ENCODE measurements at places on chromosomes 1 and 21.
A peak's percentile ranks its signal among the peaks of the same experiment; 100 is the strongest.

GRCh38 chr1:155636397-155637153 is 26.6 kb downstream of the MSTO1 start:
- no peak for DNase-seq

- DNase-seq, result no peak
Observed at GRCh38 chr1:234473118-234473517, 5.9 kb downstream of the TARBP1 start.

GRCh38 chr1:241105147-241105546 is 251.9 kb downstream of the RGS7 start:
- no peak for DNase-seq

DNA sequence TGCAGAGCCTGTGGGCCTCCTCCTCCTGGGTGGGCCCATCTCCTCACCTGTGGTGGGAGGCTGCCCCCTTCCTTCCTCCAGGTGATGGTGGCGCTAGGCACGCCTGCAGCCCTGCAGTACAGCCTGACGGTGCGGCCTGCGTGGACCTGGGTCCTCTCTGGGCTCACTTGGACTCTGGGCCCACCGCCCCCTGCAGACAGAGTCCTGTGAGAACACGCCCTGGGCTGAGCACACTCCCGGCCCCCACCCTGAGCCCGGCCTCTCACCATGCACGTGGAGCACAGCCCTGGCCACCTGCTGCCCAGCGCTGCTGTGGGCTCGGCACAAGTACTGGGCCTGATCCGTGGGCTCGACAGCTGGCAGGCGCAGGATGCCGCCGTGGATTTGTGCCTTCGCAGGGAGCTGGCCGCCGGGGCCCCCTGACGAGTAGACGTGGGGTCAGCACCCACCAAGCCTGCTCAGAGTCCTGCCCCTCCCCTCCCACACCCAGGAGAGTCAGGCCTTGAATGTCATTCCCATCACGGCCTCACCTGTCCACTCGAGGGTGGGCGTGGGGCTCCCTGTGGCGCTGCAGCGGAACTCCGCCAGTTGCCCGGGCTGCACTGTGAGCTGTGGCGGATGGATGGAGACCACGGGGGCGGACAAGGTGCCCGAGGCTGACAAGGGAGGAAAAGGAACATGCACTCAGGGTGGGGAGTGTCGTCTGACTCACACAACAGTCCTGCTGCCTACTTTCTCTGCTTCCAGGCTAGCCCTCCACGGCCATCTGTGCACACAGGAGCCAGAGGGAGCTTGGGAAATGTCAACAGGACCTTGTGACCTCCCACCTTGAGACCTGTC is 43.4 kb downstream of the LDLRAD2 start:
- no peak for DNase-seq

GRCh38 chr21:25994758-25995163 is 175.8 kb downstream of the APP start:
- DNase-seq, result no peak

- DNase-seq, result no peak
Observed at GRCh38 chr1:3577711-3578432, 33.4 kb downstream of the MEGF6 start.

DNA sequence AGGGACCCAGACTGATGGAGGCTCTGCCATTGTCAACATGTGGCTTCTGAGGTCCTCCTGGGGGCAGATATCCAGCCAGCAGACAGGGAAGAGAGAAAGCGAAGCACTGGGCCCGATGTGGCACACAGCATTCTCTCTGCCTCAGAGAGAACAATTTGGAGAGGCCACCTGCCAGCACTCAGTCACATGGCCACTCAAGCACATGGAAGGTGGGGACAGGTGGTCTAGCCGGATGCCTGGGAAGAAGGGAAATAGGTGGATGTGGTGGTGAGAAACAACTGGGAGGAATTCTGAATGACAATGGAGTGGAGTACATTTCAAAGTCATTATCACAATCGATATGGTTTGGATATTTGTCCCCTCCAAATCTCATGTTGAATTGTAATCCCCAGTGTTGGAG is 109.0 kb downstream of the UBE2U start:
- DNase-seq, result no peak

- DNase-seq, result no peak
Observed at GRCh38 chr1:100397681-100398080, 45.4 kb downstream of the CDC14A start.

DNA sequence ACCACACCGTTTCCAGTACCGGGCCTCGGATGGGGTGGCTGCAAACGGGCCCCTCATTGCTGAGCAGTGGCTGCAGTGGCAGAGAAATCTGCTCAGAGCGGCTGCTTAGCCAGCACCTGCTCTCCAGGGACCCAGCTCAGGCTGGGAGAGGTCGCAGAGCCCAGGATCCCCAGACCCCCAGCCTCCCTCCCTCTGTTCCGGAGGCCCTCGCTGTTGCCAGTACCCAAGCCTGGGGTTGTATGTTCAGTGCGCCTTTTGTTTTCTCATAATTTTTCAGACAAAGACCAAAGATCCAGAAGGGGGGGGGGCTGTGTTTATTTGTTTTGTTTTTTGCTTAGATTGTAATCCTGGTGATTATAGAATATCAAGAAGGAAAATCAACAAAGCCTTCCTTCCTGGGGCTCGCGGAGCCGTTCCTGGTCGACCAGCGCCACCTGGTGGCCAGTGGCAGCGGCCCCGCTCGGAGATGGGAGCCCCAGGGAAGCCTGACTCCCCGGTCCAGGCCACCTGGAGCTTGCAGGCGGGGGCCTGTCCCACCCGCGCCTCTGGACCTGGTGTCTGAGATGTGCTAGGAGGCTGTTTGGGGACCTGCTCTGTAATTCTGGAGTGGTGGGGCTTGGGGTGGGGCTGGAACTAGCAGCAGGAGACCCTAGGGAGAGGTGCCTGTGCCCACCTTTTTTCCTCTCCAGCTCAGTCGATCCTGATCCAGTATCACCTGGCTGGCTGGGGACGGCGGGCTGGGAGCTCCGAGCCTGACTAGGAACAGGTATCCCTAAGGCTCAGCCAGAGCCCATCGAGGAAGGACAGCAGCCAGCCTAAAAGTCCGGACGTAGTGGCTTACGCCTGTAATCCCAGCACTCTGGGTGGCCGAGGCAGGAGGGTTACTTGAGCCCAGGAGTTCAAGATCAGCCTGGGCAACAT is 123.9 kb upstream of the VAMP3 start:
- DNase-seq, result peak; percentile 62

GRCh38 chr1:12276225-12276624 is 46.4 kb downstream of the VPS13D start:
- no peak for DNase-seq

- DNase-seq, result no peak
Observed at GRCh38 chr1:178094739-178095645, 1.1 kb downstream of the RASAL2 start.

DNA sequence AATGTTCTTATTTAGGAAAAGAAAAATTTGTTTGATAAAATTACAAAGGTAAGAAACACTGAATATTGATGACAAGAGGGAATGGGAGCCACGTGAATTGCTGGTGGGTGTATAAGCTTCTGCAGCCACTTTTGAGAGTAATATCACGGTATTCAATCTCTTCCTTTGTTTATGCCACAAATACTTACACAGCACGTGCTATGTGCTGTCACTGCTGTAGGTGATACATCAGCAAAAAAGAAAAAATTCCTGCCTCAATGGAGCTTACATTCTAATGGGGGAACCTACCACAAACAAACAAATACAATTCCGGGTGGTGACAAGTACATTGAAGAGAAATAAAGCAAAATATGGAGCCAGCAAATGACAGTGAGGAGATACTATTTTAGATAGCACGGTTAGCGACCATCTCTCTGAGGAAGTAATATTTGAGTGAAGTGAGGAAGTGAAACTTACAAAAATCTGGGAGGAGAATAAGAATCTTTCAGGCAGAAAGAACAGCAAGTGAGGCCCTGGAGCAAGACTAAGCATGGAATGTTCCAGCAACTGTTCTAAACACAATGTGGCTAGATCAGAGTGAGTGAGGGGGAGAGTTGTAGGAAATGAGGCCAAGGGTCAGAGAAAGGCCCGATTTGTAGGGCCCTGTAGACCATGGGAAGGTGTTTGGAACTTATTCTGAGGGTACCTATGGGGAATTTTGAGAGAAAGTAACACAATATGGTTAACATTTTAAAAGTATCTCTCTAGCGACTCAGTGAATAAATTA is 2.6 kb upstream of the FCRLB start:
- DNase-seq, result no peak

GRCh38 chr1:76068542-76068941 is 6.0 kb upstream of the ST6GALNAC3 start:
- DNase-seq, result no peak

DNA sequence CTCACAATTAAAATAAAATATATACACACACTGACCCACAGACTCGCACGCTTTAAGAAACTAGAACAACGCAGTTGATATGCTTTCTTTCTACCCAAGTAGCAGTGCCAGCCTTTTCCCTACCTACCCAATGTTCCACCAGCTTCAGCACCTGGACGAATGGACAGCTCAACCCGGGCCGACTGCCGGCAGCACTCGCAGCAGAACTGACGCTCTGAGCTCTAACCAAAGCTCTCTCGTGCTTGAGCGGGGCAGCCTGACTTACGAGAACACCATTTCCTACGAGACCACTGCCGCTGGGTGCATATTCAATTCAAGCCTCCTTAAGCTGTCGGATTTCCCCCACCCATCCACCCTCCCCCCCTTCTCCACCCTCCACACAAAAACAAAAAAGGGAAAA is 127.4 kb upstream of the DPYD start:
- DNase-seq, result peak; percentile 44

GRCh38 chr1:56034847-56035481 is 544.4 kb downstream of the PLPP3 start:
- no peak for DNase-seq

DNA sequence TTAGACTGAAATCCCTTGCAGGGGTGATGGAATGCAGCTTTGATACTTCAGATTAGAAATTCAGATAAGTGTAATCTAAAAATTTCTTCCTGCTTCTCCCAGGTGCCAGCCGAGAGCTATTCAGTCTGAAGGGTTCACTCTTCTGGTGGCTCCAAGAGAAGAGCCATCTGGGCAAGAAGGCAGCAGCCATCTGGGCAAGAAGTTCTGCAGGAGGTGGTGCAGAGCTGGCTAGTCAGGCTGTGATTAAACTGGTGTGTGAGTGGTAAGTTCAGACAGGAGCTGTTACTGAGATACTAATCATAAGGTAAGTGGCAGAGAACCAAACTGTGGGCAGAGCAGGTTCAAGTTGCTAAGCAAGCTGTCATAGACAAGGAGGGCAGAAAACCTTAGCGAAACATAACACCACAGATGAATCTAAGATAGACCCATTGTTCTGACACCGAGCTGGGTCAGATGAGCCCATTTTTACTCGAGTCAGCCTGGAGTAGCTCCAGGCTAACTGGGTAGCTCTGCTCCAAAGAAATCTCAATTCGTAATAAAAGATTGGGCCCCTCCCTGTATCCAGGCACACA is 14.4 kb upstream of the TP53BP2 start:
- no peak for DNase-seq

- DNase-seq, result no peak
Observed at GRCh38 chr1:150841626-150842025, 33.6 kb upstream of the CTSK start.

DNA sequence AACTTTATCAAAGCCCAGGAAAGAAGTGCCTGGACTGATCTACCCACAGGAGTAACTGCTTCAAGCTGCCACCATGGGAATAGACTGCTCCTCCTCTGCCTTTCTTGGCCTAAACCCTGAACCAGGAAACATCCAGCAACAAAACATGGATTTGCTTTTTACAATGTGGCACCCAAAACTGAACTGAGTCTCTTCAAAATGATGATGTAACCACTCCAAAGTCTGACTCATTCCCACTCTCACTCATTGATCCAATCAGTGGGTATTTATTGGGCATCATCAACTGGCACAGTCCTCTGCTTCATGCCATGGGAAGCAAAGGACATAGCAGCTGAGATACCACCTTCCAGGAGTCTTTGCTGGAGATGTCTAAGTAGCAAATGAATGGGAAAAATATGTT is 23.5 kb downstream of the CYP4A22 start:
- DNase-seq, result no peak

DNA sequence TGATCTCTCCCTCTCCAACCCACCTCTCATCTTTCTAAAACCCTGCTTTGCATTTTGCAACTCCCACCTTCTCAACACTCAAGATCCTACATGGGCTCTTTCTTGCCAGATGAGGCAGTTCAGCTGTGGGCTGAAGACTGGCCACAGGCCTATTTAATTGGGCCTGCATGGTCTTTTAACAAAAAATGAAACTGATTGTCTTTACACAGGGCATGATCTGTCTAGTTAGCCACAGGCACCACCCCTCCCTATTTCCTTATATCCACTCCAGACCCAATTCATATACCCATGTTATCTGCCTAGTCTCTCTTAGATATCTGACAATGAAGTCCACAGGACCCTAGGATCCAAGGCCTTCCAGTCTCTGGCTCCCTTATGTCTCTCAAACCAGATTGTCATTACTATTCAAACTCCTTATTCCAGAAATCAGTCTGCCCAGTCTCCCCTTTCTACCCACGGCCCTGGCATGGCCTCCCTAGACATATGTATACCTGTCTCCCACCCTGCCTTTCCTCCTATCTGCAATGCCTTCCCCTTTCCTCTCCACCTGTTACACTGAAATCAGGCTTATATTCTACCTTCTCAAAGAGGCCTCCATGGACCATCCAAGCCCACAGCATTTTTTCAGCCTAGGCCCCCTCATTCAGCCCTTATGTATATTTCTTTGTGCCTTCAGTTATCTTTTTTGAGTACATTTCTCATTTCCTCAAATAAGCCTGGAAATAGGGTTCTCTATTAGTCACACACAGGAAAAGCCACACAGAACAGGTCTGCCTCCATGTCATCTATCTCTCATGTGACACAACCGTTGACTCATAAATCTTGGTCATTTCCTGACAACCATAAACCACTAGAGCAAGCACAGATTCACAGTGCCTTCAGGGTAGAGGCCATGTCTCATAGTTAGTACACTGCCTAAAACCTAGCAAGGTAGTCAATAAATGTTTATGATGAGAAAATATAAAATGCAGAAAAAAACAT is 39.0 kb downstream of the LPAR3 start:
- DNase-seq, result no peak

- no peak for DNase-seq
Observed at GRCh38 chr1:41240781-41241353, 1.2 kb downstream of the SCMH1 start.

DNA sequence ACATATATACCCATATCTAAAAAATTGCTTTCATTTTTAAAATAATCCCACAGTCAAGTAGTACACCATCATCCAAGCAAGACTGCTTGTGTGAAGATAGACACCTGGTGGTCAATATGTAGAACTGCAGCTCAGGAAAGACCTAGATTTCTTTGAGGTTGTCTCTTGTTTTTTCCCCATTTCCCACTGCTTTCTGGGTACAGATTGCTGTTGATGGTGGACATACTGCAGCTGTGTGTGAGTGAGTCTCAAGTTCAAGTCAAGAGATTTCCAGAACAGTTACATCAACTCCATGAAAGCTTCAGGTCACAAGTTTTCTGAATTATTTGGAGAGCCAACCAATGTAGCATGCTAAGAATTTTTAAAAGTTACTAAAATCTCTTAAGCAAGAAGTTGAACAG is 306.4 kb downstream of the DUSP10 start:
- DNase-seq, result no peak

DNA sequence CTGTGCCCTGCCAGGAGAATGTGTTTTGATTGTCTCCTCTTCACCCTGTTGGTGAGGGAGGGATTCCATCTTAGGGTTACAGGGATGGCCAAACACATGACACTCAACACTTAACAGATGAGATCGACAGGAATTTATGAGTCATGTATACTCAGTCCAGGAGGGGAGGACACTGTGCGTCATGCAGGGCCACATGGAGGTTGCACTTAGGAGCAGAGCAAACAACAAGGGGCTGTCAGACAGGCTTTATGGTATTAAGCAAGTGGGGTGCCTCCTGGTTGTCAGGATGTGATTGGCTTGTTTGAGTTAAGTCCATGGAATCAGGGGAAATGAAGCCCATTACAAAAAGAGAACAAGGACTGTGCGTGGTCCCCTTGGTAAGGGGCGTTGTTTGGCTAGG is 26.9 kb downstream of the EDARADD start:
- no peak for DNase-seq
